Epithelial cell of esophagus (primary cell): ENCODE measurements at places on chromosomes 13 and 19.

DNA sequence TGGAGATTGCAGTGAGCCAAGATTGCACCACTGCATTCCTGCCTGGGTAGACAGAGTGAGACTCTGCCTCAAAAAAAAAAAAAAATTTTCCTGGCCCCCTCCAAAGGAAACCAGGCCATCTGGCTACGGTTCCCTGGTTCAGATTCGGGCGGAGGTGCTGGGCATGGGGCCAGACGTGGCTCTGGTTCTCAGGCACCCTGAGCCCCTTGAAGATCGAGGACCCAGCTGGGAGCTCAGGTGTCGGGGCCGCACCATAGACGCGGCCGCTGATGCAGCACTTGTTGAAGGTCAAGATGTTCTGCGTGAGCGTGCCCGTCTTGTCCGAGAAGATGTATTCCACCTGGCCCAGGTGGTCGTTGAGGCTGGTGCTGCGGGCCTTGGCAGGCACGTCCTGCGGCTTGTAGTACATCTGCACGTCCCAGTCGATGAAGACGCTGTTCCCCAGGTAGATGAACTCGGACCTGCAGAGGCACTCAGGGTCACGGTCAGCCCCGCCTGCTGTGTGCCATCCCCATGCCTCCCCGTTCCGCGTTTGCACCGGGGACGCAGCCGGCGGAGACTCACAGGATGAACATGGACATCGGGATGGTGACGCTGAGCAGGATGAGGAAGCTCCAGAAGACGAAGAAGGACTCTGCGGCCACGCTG is 12.3 kb downstream of the ATP8B3 start:
- no peak for DNase-seq

DNA sequence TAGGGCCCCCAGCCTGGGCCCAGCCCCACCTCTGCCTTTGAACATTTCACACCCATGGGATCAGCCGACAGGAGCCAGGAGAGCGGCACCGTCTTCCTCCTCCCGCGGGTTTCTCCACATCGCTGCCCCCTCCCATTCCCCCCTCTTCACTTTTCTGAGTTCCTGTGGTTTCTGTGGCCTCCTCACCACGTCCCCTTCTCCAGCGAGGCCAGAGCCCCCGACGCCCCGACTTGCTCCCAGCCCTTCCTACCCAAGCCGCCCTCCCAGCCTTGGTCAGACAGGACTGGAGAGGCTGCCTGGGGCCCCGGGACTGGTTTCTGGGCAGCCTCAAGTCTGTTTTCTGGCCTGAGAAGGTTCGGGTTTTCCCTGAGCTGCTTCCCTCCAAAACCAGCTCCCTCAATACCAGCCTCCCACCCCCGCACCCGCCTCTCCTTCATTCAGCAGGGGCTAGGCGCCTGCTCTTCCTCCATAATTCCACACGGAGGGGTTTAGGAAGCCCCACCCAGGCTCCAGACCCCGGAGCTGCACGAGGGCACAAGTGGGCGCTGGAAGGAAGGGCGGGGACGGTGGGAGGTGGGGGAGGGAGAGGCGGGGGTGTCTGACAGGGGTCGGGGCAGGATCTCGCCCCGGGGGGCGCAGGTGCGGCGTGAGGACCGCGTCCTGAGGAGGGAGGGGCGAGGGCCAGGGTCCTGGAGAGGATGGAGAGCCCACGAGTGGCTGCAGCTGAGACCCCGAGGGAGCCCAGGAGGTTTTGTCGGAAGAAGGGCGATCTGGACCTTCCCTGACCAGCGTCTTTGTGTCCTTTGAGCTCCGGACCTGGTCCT is 4.0 kb upstream of the SIGLEC10 start:
- no peak for DNase-seq

GRCh38 chr19:54600212-54600611 is 6.8 kb downstream of the LILRA1 start:
- no peak for DNase-seq

- no peak for DNase-seq
These were observed at the start of gene ZNF99 for GRCh38 chr19:22783651-22784410. ZNF99 (minus strand) TSS chr19:22784151; CDS start chr19:22784016, 135 bp downstream.

DNA sequence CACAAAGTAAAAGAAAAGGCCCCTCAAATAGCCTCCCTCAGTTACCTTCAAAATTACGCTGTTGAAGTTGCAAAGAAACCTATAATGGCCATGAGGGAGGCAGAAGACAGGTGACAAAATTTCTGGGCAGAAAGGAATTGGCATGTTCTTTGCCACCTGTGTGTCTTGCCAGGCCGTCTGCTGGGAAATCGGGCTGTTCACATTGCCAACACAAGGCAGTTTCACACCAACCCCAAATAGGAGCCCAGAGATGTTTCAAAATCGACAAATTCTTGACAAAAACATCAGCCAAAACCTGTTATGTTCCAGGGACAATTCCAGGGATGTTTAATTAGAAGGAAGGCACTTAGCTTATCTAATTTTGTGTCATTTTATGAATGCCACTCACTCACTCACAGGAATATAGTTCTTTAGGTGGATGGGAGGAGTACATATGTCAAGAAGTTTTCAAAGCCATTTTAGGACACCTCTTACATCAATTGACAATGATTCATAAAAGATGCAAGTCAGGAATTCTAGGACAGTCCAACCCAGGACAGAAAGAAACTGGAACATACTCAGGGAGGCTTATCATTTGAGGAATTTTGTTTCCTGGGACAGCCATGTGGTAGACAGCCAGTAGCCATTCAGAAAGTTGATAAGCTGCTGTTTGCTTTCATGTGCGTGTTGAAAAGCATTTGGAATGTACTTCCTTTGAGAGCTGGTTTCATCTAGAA is 164.5 kb downstream of the RGCC start:
- DNase-seq: no peak

GRCh38 chr19:16698914-16699313 is 20.7 kb upstream of the NWD1 start:
- no peak for DNase-seq

- DNase-seq: no peak
These were observed 4.8 kb upstream of the ZNF14 start for GRCh38 chr19:19737559-19738332.

DNA sequence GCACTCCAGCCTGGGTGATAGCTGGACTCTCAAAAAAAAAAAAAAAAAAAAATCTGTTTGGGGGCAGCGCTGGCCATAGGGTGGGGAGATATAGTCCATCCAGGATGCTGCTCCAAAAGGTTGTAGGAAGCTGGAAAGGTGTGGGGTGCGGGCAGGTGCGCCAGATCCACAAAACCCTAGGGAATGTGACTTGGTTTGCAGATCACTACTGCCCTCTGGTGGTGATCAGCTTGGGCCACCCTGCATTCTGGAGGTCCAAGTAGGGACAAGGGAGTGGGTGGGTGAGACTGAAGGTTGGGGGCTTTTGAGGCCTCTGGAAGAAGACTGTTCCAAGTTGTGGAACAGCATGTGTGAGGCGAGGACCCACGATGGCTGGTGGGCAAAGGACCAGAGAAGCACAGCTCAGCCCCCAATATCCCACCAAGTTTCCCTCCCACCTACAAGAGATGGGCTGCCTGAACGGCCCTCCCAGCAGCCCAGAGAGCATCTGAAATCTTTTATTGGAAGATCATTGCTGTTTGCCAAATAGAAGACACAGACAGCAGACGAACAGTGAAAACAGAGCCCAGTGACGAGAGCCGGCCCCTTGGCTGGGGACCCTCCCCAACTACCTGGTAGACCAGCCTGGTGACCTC is 10.4 kb upstream of the TYK2 start:
- DNase-seq: peak; percentile 85

GRCh38 chr19:9981406-9982260 is 28.7 kb downstream of the COL5A3 start:
- no peak for DNase-seq

- DNase-seq: no peak
These were observed 760.7 kb upstream of the PCDH9 start for GRCh38 chr13:67990868-67991267.

DNA sequence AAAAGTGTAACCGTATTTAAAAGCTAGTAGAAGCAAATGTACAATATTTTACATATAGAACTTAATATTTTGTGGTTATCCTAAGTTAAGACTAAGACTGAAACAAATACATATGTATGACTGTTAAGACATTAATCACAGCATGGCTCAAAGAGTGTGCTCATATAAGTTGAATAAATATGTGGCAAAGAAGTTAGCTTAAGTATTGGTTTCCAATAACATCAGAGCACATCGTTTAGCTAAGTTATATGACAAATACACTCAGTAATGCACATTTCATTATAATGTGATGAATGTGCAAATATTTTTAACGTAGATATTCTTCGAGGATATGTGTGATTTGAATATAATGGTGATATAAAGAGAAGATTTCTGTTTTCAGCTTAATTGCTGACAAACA is 253.8 kb downstream of the SLITRK5 start:
- no peak for DNase-seq

DNA sequence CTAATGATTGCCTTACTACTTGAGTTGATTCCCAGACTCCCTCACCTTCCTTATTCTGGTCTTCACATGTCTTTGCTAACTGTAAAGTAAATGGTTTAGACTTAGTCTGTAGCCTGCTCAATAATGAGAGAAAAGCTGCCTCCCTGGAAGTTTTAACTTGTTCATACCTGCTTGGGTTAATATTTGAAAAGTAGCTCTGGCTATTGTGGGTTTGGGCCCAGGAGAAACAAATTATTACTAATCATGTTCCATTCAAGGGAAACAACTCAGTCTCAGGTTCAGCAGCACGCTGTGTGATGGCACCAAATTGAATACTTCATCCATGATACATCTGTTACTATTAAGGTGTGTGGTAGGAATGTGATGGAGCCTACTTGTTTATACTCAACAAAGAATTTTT is 75.0 kb downstream of the ZMYM2 start:
- DNase-seq: peak; percentile 21

GRCh38 chr13:37429976-37430375 is 168.6 kb downstream of the POSTN start:
- DNase-seq: peak; percentile 74

DNA sequence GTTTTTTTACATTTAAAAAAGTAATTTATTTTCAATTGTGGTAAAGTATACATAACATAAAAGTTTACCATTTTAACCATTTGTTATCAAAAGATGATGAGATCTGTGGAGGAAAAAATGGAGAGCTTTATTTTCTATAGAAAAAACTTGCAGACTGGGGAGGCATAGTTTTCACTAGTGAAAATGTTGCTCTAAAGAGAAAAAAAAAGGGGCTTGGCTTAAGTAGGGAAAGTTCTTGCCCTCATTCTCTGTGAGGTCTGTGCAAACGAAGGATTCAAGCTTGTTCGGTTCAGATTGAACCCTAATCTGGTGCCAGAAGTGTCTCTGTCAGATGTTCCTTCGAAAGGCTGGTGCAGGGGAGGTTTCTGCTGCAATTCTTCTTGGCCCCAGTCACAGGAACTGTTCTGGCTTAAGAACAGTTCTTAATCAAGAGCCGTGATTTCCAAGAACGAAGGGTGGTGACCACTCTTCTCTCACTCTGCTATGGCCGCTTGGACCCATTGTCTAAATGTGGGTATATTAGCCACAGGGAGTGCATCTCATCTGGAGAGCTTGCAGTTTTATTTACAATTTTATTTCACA is 42.1 kb downstream of the PCCA start:
- no peak for DNase-seq

- no peak for DNase-seq
These were observed 9.9 kb downstream of the COL4A1 start for GRCh38 chr13:110297011-110297410.

DNA sequence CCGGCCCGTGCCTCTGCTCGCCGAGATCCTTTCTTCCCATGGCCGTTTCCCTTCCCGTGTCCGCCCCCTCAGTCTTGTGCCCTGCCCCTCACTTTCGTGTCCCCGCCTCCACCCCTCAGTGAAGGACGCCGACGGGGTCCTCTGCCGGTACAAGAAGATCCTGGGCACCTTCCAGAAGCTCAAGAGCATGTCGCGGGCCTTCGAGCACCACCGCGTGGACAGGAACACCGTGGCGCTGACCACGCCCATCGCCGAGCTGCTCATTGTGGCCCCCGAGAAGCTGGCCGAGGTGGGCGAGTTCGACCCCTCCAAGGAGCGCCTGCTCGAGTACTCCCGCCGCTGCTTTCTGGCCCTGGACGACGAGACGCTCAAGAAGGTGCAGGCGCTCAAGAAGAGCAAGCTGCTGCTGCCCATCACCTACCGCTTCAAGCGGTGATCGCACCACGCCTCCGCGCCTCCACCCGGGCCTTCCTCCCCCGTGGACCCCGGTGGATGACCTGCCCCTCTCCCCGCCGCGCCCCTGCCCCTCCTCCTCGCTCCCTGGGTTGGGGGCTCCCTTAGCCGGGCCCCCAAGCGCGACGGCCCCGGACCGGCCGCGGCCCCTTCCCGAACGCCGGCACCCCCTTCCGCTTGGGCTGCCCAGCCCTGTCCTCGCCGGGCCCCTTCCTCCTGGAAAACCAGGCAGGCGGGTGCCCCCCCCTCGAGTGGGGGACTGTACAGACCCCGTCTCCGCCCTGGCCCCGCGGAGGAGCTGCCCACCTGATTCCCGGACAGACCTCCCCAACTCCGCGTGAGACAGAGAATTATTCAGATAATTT is 2.3 kb upstream of the U2AF2 start:
- no peak for DNase-seq

DNA sequence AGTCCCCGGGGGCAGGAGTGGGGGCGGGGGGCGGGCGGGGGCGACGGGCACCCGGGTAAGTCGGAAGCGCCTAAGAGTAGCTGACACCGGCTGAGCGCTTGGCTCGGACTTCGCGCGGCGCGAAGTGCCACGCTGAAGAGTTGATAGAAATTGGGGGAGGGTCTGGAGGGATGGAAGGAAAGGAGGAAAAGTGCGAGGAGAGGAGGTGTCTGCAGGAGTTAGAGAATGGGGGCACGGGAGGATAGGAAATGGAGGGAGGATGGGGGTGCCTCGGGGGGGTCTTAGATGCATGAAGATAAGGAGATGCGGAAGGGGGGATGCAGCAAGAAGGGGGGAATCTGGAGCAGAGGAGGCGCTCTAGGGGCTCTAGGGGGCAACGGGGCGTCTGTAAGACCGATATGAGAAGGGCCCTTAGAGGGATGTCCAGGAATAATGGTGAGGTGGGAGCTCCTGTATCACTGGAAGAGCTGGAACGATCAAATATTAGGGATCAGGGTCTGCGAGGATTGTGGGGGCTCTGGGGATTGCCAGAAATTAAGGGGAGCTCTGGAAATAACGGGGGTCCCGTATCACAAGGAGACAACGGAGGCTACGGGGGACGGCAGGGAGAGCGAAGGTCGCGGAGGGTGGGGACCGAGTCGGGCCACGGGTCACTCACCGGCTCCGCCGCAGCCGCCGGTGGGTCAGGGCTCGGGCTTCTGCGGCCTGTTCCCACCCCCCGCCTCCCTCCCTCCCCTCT is at the start of gene MYPOP:
Gene MYPOP, minus strand, starts transcription at position 702 of the 739 bp plus-strand sequence. CDS start 840 bp downstream, outside the sequence.
- no peak for DNase-seq

- DNase-seq: peak; percentile 37
These were observed 332.2 kb downstream of the OXGR1 start for GRCh38 chr13:96662036-96662435.

DNA sequence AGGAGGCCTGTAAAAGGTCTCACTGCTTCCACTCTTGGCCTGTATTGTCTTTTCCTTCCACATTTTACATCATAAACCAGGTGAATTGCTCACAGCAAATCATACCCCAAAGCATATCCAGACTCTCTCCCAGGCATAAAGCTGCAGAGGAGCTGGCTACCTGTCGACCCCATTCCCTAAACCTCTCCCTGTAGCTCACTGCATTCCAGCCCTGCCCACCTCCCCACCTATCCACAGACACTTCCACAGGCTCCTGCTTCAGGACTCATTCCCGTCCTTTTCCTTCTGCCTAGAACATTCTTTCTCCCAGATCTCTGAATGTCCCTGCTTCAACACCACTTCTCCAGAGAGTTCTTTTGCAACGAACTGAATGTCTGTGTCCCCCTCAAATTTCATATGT is 46.4 kb upstream of the STARD13 start:
- DNase-seq: no peak

- DNase-seq: no peak
These were observed 12.4 kb upstream of the FBL start for GRCh38 chr19:39858541-39858940.
